ENCODE measurements at places on chromosomes 5 and 9.

GRCh38 chr5:6666762-6667161 is 33.5 kb downstream of the SRD5A1 start:
- DNase-seq = no peak

DNA sequence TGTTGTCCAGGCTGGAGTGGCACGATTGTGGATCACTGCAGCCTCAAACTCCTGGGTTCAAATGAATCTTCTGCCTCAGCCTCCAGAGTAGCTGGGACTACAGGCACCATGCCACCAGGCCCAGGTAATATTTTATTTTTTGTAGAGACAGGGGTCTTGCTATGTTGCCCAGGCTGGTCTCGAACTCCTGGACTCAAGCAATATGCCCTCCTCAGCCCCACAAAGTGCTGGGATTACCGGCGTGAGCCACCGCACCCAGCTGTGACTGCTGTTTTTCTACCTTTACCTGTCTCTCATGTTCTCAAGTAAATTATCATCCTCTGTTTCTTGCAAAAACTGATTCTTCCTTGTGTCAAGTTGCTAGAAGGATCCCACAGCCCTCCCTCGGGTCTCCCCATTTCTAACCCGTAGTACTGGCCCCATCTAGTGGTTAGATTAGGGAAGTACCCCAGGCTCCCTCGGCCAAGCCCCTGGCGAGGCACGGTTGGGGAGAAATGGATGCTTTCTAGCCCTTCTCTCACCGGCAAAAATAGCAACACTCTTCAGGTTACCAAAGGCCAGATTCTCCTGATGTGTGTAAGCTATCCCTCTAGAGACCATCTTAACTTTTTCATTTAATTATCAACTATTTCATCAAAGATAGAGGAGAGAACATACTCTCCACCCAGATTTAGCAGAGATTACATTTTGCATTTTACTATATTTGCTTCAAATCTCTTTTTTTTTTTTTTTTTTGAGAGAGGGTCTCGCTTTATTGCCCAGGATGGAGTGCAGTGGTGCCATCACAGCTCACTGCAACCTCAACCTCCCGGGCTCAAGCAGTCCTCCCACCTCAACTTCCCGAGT is 19.2 kb upstream of the TOR1B start:
- peak; percentile 74 for DNase-seq

DNA sequence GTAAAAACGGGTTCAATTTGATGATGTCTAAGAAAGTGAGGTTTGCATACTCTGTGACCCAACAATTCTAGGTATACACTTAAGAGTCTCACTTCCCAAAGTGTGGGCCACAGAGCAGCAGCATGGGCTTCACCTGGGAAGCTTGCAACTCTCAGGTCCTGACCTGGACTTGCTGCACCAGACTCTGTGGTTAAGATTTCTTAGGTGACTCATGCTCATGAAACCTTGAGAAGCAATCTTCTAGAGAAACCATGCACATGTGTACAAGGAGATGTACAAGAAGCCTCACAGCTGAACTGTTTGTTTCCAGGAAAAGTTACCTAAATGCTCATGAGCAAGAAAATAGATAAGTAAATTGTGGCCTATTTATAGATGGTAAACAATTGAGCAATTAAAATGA is 30.0 kb downstream of the DNAJC21 start:
- peak; percentile 57 for DNase-seq

- DNase-seq = no peak
These were observed 207.3 kb upstream of the SGCD start for GRCh38 chr5:156119692-156120091.

GRCh38 chr9:34035656-34036055 is 13.0 kb downstream of the UBAP2 start:
- no peak for DNase-seq

- peak; percentile 98 for DNase-seq
These were observed 197.6 kb downstream of the DRD1 start for GRCh38 chr5:175246242-175246888.

- no peak for DNase-seq
These were observed 48.1 kb downstream of the DIAPH1 start for GRCh38 chr5:141570655-141571054.

GRCh38 chr5:56233230-56233629 is at the start of gene ANKRD55:
ANKRD55 (minus strand) TSS chr5:56233330; CDS start chr5:56232913, 417 bp downstream.
- no peak for DNase-seq

- no peak for DNase-seq
These were observed 37.8 kb downstream of the UHRF2 start for GRCh38 chr9:6450641-6451375.

DNA sequence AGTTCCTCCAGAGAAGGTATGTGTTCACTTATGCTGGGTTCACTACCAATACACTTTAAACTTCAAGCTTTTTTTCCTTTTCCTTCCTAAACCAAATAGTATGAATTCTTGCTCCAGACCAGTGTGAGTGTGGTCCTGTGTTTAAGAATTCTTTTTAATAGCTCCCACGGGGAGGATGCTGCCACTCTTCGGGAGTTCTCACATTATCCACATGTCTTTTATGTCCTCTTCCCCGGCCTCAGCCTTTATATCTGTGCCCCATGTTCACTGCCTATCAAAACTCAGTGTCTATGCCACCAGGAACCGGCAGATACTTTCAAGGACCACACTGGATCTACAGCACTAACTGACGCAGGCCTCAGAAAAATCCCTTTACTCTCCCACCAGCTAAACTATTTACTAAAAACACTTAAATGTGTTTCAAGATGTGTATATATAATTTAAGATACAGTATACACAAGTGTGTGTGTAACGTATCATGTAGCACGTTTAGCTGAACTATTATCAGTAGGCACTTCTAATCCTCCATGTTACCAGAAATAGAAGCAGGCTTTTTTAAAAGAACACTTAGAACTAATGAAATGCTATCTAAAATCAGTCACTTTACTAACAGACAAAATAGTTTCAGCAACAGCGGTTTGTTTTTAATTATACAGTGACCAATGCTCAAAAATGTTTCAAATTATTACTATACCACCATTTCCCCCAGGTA is 88.0 kb downstream of the PLPP1 start:
- no peak for DNase-seq

GRCh38 chr5:96569332-96569731 is 92.8 kb upstream of the CAST start:
- no peak for DNase-seq

DNA sequence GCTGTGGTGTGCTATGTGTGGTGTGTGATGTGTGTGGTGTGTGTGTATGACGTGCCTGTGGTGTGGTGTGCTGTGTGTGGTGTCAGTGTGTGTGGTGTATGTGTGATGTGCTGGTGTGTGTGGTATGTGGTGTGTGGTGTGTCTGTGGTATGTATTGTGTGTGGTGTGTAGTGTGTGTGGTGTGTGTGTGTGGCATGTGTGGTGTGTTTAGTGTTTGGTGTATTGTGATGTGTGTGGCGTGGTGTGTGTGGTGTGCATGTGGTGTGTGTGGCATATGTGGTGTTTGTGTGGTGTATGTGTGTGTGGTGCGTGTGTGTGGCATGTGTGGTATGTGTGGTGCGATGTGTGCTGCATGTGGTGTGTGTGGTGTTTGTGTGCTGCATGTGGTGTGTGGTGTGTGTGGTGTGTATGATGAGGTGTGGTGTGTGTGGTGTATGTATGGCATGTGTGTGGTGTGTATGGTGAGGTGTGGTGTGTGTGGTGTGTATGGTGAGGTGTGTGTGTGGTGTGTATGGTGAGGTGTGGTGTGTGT is 18.3 kb upstream of the RNU6ATAC start:
- DNase-seq = no peak
